ENCODE measurements at places on chromosomes 5 and 9.

- no peak for DNase-seq
Measured at GRCh38 chr9:96156171-96156974, 145.6 kb downstream of the HSD17B3 start.

DNA sequence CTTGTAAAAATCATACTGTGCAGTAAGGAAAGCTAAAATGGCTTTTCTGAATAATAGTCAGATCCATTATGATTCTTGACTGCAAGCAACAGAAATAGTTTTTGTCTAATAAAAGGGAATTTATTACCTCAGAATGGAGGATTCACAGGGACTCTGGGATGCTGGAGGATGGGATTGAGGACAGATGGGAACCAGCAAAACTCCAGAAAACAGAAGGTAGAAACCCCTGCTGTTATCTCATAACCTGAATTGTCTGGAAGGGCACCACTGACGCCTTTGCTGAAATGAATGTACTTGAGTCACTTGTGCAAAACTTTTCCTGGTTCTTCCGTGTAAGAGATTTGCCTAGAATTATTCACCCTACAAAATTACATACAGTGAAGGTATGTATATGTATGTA lies 58.6 kb upstream of the DMAC1 start:
- no peak for DNase-seq

- no peak for DNase-seq
Measured at GRCh38 chr5:7395947-7396712, at the start of gene ADCY2. Gene ADCY2 (plus strand): TSS chr5:7396138. CDS start chr5:7396297, 159 bp downstream.

- DNase-seq = no peak
Measured at GRCh38 chr9:112831281-112831851, 59.3 kb downstream of the SLC46A2 start.

GRCh38 chr5:113202746-113203716 lies 226.4 kb downstream of the DCP2 start:
- no peak for DNase-seq

DNA sequence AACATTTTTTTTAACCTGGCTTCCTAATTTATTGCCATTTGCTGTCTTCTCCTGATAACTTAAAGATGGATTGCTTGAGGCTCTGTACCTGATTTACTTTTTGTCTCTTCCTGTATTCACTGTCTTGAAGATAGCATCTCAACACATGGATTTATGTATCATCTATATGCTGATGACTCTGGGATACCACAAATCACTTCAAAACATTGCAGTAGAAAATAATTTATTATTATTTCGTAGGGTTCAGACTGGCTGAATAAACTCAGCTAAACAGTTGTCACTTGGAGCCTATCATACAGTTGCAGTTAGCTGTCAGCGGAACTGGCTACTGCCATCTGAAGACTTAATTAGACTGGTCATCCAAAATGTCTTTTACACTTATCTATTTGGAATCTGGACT lies 1025.2 kb upstream of the CDH18 start:
- DNase-seq = no peak

- DNase-seq = no peak
Measured at GRCh38 chr9:34654323-34655051, 2.5 kb downstream of the IL11RA start.

DNA sequence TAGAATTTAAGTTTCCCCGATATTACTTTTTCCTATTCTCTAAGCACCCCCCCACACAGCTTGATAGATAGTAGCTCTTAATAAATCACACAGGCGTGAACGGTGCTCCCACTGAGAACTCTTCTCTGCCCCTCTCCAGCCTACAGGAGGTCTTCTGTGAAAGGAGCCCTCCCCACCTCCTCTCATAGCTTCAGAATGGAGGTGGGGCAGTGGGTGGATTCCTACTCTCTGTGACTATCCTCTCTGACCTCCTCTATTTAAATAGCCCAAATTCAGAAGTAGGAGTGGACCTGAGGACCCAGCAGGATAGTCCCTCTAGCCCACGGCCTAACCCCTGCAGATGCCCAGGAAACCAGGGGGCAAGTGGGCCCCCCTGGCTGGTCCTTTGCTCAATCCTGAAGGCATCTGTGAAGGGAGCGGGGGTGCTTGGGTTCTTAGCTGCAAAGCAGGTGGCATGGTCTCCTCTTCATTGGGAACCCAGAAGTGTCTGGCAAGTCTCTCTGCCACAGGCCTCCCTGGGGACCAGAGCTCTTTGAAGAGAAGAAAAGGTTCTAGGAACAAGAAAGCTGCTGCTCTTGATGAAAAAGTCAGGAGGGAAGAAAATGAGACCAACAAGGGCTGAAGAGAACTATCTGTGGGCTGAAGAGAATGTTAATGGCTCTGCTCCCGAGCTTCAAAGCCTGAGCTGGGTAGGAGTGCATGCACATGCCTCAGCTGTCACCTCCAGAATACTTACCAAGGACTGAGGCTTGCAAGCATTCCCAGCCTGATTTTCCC lies 21.1 kb upstream of the HSPA9 start:
- DNase-seq = no peak

GRCh38 chr5:116144103-116144502 lies 59.3 kb downstream of the COMMD10 start:
- no peak for DNase-seq

DNA sequence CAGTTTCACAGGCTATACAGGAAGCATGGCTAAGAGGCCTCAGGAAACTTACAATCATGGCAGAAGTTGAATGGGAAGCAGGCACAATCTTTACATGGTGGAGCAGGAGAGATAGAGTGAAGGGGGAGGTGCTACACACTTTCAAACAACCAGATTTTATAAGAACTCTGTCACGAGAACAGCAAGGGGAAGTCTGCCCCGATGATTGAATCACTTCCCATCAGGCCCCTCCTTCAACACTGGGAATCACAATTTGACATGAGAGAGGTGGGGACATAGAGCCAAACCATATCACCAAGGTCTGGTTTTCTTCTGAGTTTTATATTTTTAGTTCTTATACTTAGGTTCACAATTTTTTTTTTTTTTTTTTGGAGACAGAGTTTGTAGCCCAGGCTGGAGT lies 16.1 kb downstream of the ZCCHC9 start:
- no peak for DNase-seq

GRCh38 chr5:143536364-143536763 lies 132.9 kb upstream of the NR3C1 start:
- DNase-seq = peak; percentile 10

- DNase-seq = no peak
Measured at GRCh38 chr5:43840424-43841125, 237.6 kb downstream of the NNT start.

DNA sequence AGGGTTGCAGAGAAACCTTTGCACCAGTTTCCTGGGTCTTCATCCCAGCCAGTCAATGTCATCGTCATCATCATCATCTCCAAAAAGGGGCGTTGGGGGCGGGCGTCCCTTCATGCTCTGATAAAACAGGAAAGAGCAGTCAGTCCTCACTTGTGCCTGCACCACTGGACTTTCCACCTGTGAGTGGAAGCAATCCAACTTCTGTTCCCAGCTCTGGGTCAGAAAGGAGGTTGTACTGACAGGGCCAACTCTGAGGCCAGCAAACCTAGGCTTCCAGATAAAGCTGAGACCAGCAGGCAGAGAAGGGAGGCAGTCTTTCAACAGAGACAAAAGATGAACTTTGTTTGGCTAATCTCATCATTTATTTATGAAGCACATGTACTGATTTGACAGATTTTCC lies 15.2 kb downstream of the SLC31A2 start:
- no peak for DNase-seq

DNA sequence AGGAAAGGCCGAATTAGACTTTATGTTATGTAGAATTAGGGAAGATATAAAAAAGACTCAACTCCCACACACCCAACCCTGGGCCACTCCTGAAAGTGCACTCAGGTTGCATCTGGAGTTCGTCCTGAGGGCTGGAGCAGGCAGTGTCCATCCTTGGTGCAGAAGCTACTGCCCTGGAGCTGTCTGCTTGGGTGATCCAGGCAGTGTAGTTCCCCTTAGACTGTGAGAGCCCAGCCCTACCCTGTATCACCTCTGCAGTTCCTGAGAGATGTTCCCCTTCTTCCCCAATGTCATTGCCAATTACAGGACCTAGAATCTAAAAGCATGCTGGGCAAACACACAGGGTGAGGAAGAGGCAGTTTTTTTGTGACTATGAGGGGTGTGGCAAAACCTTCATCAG lies 368.3 kb upstream of the ST8SIA4 start:
- DNase-seq = no peak

- no peak for DNase-seq
Measured at GRCh38 chr9:110220809-110221208, 12.8 kb upstream of the C9orf152 start.

- DNase-seq = no peak
Measured at GRCh38 chr9:28289746-28290145, 716.5 kb upstream of the C9orf72 start.

DNA sequence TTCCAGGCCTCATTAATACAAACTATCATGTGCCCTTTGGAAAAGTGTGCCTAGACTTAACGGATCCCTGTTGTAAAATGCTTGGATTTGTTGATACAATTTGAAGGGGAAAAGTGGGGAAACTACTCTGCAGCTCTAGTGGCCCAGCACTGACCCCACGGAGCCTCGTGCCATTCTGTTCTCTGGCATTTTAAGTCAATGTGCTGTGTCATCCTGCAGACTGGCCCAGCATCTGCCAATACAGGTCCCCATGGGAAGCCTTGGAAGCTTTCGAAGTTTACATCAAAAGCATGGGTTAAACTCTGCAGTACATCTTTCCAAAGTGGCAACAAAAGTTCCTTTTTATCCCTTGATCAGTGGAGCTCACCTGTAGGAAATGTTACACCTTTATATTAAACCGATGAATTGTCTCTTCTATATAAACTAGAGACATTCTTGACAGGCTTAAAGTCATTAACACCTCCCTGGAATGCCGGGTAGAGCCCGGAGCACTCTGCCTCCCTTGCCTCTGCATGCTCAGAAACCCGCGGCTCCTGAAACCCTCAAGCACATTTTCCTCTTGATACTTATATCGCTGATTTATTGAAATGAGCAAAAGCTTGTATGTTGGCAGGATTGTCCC lies 596.0 kb upstream of the ADAMTS16 start:
- DNase-seq = no peak

DNA sequence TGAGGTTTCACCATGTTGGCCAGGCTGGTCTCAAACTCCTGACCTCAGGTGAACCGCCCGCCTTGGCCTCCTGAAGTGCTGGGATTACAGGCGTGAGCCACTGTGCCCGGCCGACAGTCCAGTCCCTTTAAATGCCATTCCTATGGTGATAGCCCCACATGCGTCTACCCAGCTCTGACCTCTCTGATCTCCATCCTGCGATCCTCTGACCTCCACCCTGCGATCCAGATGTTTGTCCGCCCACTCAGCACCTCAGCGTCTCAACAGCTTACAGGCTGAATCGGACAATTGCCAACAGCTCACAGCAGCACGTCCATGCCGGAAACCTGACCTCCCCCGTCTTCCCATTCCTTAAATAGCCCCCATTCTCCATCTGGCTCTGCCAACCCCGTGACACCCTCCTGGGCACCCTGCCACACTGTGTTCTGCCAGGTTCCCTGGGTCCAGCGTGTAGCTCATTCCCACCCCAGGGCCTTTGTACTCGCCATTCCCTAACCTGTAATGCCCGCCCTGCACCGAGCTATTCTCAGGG lies 44.0 kb upstream of the RNU6ATAC start:
- no peak for DNase-seq

GRCh38 chr5:133701871-133702270 lies 89.5 kb upstream of the FSTL4 start:
- no peak for DNase-seq

DNA sequence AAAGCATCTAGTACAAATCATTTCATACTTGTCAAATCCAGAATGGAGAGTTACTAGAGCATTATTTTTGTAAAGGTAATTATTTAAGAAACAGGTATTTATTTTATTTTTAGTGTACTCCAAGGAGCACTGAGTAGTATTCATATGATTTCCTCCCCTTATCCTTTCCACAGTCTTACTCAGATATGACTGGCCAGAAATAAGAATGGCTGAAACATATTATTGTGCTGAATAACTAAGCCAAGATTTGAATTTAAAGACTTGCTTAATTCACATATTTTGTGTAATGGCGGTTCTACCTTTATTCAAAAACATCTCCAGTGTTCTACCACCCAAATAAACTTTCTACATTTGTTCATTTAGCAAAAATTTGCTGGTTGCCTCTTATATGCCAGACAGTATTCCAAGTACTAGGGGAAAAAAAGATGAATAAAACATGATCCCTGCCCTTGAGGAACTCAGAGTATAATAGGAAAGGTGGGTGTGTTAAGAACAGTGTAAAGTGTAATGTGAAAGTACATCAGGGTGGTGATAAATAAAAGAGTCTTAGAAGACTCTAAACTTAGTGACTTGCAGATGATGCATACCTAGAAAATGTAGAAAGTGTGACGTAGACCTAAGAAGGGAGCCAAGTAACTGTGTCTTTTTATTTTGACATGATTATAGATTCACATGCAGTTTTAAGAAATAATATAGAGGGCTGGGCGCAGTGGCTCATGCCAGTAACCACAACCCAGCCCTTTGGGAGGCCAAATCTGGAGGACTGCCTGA lies 110.4 kb upstream of the GRHPR start:
- DNase-seq = no peak

DNA sequence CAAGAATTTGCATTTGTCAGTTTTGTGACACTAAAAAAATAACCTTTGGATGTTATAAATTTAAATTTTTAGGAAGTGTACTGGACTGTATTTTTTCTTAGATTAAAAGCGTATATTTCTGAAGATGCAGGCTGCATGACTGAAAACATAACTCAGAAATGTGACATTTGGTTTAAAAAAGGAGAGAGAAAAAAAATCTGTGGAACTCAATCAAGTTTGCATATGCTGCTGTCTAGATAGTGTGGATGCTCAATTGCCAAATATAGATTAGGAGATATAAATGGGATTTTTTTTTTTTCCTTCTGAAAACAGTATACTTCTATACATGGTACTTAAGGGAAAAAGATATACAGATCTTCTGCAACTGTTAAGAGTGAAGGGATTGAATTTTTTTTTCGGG lies 402.3 kb downstream of the TAF11L14 start:
- no peak for DNase-seq

GRCh38 chr9:7212101-7212500 lies 454.3 kb downstream of the KDM4C start:
- DNase-seq = no peak

DNA sequence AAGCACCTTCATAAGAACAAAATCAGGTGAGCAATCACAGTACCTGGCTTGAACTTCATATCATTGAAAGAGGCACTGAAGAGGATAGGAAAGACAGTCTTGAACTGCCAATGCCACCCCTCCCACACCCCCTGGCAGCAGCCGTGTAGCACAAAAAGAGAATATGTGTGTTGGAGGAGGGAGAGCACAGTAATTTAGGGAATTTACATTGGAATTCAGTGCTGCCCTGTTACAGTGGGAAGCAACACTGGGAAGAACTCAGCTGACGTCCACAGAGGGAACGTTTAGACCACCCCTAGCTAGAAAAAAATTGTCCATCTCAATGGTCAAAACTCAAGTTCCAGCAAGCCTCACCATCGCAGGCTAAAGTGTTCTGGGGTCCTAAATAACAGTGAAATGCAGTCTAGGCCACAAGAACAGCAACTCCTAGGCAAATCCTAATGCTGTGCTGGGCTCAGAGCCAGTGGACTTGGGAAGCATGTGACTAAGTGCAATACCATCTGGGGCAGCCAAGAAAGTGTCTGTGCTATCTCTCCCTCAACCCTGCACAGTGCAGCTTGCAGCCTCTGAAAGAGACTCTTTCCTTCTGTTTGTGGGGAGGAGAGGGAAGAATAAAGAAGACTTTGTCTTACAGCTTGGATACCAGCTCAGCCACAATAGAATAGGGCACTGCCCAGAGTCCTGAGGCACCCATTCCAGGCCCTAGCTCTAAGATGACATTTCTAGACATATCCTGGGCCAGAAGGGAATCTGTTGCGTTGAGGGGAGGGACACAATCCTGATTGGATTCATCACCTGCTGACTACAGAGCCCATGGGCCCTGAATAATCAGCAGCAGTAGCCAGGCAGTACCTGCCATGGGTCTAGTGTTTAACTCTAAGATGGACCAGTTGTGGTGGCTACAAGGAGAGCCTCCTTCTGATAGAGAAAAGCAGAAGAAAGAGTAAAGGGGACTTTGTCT lies 62.1 kb upstream of the VLDLR start:
- DNase-seq = no peak
